A549 treated with Mapracorat at 1 μM for 4 hours (cell line): ENCODE measurements at places on chromosomes 1 and 21. TPM values are rescaled to one million over a fixed set of nuclear protein-coding genes. Genes with fewer than 3 reads are reported as not detected.

The SGIP1 gene
- total RNA-seq: not detected in 5 replicates

The GNG4 gene
- total RNA-seq: 11.8 to 14.5 TPM (median 13.7 TPM) in 5 replicates

The ITLN2 gene
- 0.55 to 0.85 TPM (median 0.62 TPM) in 5 replicates for total RNA-seq

The UBIAD1 gene
- 14.2 to 17.5 TPM (median 16.6 TPM) in 5 replicates for total RNA-seq

The MPL gene
- 0.23 TPM in 1 of 5 replicates, not detected in the others for total RNA-seq

The NEGR1 gene
- total RNA-seq: not detected in 5 replicates

The PALMD gene
- 0.22 to 0.52 TPM (median 0.37 TPM) in 5 replicates for total RNA-seq

The TPR gene
- total RNA-seq: 41.9 to 47.4 TPM (median 44.7 TPM) in 5 replicates

The GBP7 gene
- not detected in 5 replicates for total RNA-seq

The CFHR2 gene
- not detected in 5 replicates for total RNA-seq

The IL22RA1 gene
- 6.2 to 7.9 TPM (median 7.2 TPM) in 5 replicates for total RNA-seq

The SYCP1 gene
- not detected in 5 replicates for total RNA-seq

The HSD3B1 gene
- total RNA-seq: 0.27 TPM in 1 of 5 replicates, not detected in the others

The VSIG8 gene
- total RNA-seq: 0.17 TPM in 1 of 5 replicates, not detected in the others

The SV2A gene
- 0.05 to 0.17 TPM (median 0.10 TPM) in 5 replicates for total RNA-seq

The AJAP1 gene
- not detected in 5 replicates for total RNA-seq

The AIRE gene
- total RNA-seq: not detected in 5 replicates

The AMY1A gene
- not detected in 5 replicates for total RNA-seq

The LRRC41 gene
- 35.5 to 42.5 TPM (median 41.3 TPM) in 5 replicates for total RNA-seq

The TEX38 gene
- not detected in 5 replicates for total RNA-seq

The RNU1-2 gene
- total RNA-seq: not detected in 5 replicates

The WNT3A gene
- total RNA-seq: 0.04 to 0.06 TPM in 2 of 5 replicates, not detected in the others

The RYR2 gene
- total RNA-seq: 0.01 to 0.06 TPM (median 0.02 TPM) in 4 of 5 replicates, not detected in the other

The GPR161 gene
- 10.4 to 17.4 TPM (median 15.9 TPM) in 5 replicates for total RNA-seq

The OLFML3 gene
- total RNA-seq: 3.6 to 4.2 TPM (median 3.9 TPM) in 5 replicates

The TFF2 gene
- not detected in 5 replicates for total RNA-seq

The FOXD3 gene
- 0.32 to 1.0 TPM (median 0.73 TPM) in 5 replicates for total RNA-seq

The PIAS3 gene
- 34.4 to 41.6 TPM (median 40.6 TPM) in 5 replicates for total RNA-seq

The CR1L gene
- 0.40 TPM in 1 of 5 replicates, not detected in the others for total RNA-seq

The KRTAP12-2 gene
- total RNA-seq: not detected in 5 replicates

The CAMK1G gene
- 0.17 to 0.36 TPM (median 0.27 TPM) in 5 replicates for total RNA-seq

The C8A gene
- total RNA-seq: not detected in 5 replicates

The OR10J4 gene
- not detected in 5 replicates for total RNA-seq

The GBP1 gene
- total RNA-seq: 0.14 to 0.48 TPM (median 0.19 TPM) in 5 replicates

The ARHGEF10L gene
- 5.2 to 7.7 TPM (median 7.0 TPM) in 5 replicates for total RNA-seq

The TSSK3 gene
- 0.86 TPM in 1 of 5 replicates, not detected in the others for total RNA-seq

The MANEAL gene
- total RNA-seq: 21.1 to 25.5 TPM (median 24.9 TPM) in 5 replicates

The ILDR2 gene
- total RNA-seq: 0.02 to 0.05 TPM (median 0.03 TPM) in 3 of 5 replicates, not detected in the others

The SIM2 gene
- 5.3 to 8.8 TPM (median 7.1 TPM) in 5 replicates for total RNA-seq

The PDC gene
- not detected in 5 replicates for total RNA-seq

The RGS1 gene
- total RNA-seq: not detected in 5 replicates

The GFI1 gene
- total RNA-seq: 0.10 to 0.67 TPM (median 0.23 TPM) in 5 replicates

The IVL gene
- 0.06 to 0.13 TPM (median 0.10 TPM) in 3 of 5 replicates, not detected in the others for total RNA-seq

The GRHL3 gene
- total RNA-seq: 0.68 to 0.77 TPM (median 0.73 TPM) in 5 replicates

The PGBD5 gene
- 0.19 to 0.56 TPM (median 0.37 TPM) in 5 replicates for total RNA-seq

The TGFBR3 gene
- total RNA-seq: 4.8 to 6.1 TPM (median 4.9 TPM) in 5 replicates
